ENCODE measurements at places on chromosomes 6 and 20. TPM values are rescaled to one million over a fixed set of nuclear protein-coding genes. Genes with fewer than 3 reads are reported as not detected.

ADGRF4 gene
- total RNA-seq = 1.3 TPM

GRCh38 chr6:108005961-108006360 is 48.0 kb upstream of the SEC63 start:
- DNase-seq = no peak

- peak; percentile 62 for DNase-seq
Measured at GRCh38 chr20:57030611-57031600, 235.5 kb downstream of the BMP7 start.

DNA sequence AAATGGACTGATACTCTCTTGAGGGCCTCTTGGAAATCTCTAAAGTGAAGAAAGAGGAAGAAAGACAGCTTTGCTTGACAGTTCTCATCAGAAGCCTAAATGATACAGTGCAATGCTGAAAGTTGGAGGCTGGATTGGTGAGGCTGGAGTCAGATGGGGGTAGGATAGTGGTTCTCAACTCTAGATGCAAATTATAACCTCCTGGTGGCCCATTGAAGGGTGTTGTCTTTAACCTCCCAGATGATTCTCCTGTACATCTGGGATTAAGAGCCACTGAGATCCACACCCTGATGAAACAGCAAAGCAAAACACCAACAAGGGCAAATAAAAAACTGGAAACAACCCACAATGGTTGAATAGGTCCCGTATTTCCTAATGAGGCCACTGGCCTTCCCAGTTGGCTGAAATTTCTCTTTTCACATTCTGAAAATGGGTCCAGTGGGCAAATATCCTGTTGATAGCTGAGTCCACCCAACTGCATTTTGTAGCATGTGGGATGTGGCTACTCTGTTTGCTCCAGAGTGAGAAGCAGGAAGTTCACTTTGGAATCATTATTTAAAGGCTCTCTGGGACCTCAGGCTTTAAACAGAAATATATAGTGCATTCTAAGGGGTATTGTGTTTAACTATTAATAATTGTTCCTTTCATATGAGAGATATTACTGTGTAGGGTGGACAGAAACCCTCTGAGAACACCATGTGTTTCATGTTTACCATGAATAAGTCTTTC is 208.1 kb downstream of the SOX4 start:
- no peak for DNase-seq

GRCh38 chr6:130233330-130233729 is 10.6 kb upstream of the SAMD3 start:
- no peak for DNase-seq

GRCh38 chr6:163835439-163836171 is 421.1 kb downstream of the QKI start:
- DNase-seq = no peak
